ENCODE measurements at places on chromosomes 13 and 19. TPM values are rescaled to one million over a fixed set of nuclear protein-coding genes. Genes with fewer than 3 reads are reported as not detected.

The ZNF544 gene
- 36.1 TPM for total RNA-seq

DNA sequence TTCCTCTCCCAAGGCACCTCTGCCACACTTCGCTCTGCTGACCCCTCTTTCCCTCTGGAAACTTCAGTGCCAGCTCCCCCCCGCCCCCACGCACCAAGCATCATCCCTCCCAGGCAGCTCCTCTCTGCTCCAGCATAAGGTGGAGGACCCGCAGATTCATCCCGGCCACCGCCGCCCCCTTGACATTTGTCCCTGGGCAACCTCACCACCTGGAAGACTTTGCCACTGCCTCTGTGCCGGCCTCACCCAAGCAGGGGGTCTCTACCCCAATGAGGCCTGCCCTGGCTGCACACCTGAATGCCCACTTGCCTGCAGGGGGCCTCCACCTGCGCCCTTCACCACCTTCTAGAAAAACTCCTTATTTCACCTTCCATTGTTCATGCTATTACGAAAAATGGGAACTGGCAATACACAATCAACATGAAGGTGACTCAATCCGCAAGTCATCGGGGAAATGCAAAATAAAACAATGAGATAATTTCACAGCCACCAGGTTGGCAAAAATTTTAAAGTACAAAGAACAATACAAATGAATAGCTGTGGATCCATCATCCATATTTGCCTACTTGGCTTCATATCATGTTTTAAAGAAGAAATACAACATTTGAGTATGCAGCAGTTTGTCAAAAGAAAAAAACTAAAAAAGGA lies 21.9 kb downstream of the CCNE1 start:
- no peak for DNase-seq
- no peaks in the 10 kb centered on the region for H3K36me3 ChIP-seq
- H3K4me3 ChIP-seq = no peak overlapping the region
- H3K27me3 ChIP-seq = peaks cover 17% of the 10 kb centered on the region
- no peaks in the 10 kb centered on the region for H3K4me1 ChIP-seq

- no peak overlapping the region for H3K27ac ChIP-seq
- H3K27me3 ChIP-seq = no peaks in the 10 kb centered on the region
- DNase-seq = no peak
- H3K4me1 ChIP-seq = no peaks in the 10 kb centered on the region
- H3K36me3 ChIP-seq = no peaks in the 10 kb centered on the region
- H3K4me3 ChIP-seq = no peak overlapping the region
Measured at GRCh38 chr13:52348983-52349780, 56.8 kb downstream of the THSD1 start.

The FAM216B gene
- not detected for total RNA-seq

DNA sequence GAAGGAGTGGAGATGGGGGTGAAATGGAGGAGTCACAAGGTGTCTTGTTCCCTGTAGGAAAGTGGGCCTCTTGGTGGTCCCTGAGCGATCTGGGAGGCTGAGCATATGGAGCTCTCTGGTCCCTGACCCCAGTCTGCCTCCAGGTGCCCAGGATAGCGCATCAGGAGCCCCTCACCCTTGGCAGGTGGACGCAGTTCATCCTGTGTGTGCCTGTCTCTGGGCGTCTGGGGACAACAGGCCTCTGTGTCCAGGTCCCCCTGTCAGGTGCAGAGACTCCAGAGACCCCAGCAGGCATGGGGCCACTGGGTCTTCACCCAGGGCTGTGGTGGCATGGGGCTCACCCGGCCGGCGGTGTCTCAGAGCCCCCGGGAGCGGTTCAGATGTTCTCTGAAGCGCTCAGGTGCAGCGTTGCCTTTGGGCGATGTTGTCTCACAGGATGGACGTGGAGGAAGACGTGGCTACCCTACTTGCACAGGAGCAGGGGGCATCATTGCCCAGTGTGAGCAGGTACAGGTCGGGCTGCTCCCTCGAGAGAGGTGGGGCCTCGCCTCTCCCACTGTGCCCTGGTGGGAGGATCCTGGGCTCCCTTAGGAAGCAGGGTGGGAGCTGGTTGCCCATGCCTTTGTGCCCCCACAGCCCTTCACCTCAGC lies 58.1 kb upstream of the TPM4 start:
- H3K27ac ChIP-seq = no peak overlapping the region
- H3K4me1 ChIP-seq = no peaks in the 10 kb centered on the region
- no peaks in the 10 kb centered on the region for H3K36me3 ChIP-seq
- H3K4me3 ChIP-seq = no peak overlapping the region

The KLK4 gene
- not detected for total RNA-seq

The IGFL3 gene
- total RNA-seq = not detected

GRCh38 chr13:26919311-26919710 lies 158.7 kb upstream of the GPR12 start:
- no peaks in the 10 kb centered on the region for H3K4me1 ChIP-seq
- H3K27me3 ChIP-seq = no peaks in the 10 kb centered on the region
- no peak for DNase-seq
- no peak overlapping the region for H3K27ac ChIP-seq

The TLE6 gene
- 1.6 TPM for total RNA-seq

GRCh38 chr19:48953990-48954594 lies 583 bp upstream of the BAX start:
- no peaks in the 10 kb centered on the region for H3K4me1 ChIP-seq
- peak overlapping the region; percentile 69 for H3K4me3 ChIP-seq
- DNase-seq = no peak
- peak overlapping the region; percentile 71 for H3K27ac ChIP-seq

- peak overlapping the region; percentile 73 for H3K4me3 ChIP-seq
- no peaks in the 10 kb centered on the region for H3K4me1 ChIP-seq
- no peaks in the 10 kb centered on the region for H3K36me3 ChIP-seq
- no peak for DNase-seq
Measured at GRCh38 chr19:4640247-4641000, 1.1 kb downstream of the TNFAIP8L1 start.

- H3K36me3 ChIP-seq = no peaks in the 10 kb centered on the region
- H3K27me3 ChIP-seq = no peaks in the 10 kb centered on the region
- H3K4me1 ChIP-seq = no peaks in the 10 kb centered on the region
- H3K4me3 ChIP-seq = no peak overlapping the region
Measured at GRCh38 chr13:70388935-70389334, 280.7 kb upstream of the KLHL1 start.

DNA sequence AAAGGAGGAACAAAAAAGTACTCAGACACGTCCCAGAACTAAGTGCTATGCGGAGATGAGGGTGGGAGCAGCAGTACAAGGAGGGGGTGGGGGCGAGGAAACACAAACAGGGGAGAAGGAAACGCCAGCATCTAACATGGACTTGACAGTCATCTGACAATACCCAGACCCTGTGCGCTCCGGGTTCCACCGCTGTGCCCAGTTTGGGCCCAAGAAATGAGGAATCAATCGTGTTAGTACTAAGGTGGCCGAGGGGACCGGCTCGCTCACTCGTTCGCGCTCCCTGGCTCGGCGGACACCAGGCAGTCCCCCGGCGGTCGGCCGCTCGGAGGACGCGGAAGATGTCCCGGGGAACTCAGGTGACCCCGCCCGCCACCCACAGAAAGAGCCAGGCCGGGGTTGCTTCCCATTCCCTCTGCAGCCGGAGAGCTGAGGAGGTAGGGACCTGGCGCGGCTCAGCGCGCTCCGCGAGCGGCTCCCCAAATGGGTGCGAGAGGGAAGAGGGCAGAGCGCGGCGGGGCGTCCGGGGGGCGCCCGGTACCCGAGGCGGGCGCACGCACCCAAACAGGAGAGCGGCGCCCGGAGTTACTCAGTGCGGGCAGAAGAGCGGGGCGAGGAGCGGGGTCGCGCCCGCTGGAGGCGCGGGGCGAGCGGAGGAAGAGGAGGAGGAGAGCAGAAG lies 616 bp downstream of the TSHZ3 start:
- peak overlapping the region; percentile 85 for H3K27ac ChIP-seq
- no peaks in the 10 kb centered on the region for H3K27me3 ChIP-seq
- no peaks in the 10 kb centered on the region for H3K36me3 ChIP-seq
- DNase-seq = no peak
- H3K4me3 ChIP-seq = peak overlapping the region; percentile 97

The TMEM238 gene
- total RNA-seq = 4.5 TPM

GRCh38 chr13:85312071-85312470 lies 487.1 kb downstream of the SLITRK6 start:
- H3K27me3 ChIP-seq = no peaks in the 10 kb centered on the region
- H3K4me1 ChIP-seq = no peaks in the 10 kb centered on the region
- no peak overlapping the region for H3K27ac ChIP-seq
- H3K36me3 ChIP-seq = no peaks in the 10 kb centered on the region
- no peak overlapping the region for H3K4me3 ChIP-seq

The CEACAM21 gene
- total RNA-seq = 0.64 TPM

The PSG4 gene
- not detected for total RNA-seq

DNA sequence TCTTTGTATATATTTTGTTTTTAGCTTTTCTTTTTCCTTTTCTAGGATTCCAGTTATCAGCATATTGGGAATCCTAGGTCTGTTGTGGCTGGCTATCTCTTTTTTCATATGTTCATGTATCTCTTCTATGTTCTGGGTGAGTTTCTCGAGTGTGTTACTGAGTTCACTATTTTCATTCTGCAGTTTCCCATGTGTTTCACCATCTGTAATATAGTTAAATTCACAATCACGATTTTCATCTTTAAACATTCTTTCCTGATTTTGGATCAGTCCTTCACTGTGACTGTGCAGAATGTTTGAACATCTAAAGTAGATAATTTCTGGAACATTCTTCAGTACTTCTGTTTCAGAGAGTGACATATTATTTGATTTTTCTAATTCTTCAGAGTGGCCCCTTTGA lies 862.1 kb downstream of the OLFM4 start:
- DNase-seq = no peak
- H3K4me3 ChIP-seq = no peak overlapping the region
- H3K27ac ChIP-seq = no peak overlapping the region
- H3K36me3 ChIP-seq = no peaks in the 10 kb centered on the region
- no peaks in the 10 kb centered on the region for H3K27me3 ChIP-seq
- no peaks in the 10 kb centered on the region for H3K4me1 ChIP-seq

The SERP2 gene
- 6.9 TPM for total RNA-seq
